ENCODE measurements at places on chromosomes 1 and 21.
A peak's percentile ranks its signal among the peaks of the same experiment; 100 is the strongest.

DNA sequence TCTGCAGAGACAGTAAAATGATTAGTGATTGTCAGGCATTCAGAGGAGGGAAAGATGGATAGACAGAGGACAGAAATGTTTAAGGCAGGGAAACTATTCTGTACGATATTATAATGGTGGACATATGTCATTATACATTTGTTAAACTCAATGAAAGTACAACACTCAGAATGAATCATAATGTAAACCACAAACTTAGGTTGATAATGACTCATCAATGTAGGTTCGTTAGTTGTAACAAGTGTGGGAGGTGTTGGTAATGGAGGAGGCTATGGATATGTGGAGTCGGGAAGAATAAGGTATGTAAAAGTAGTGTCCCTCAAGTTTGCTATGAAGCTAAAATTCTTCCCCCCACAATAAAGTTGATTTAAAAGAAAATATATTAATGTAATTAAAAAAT, 455.0 kb downstream of the BRINP3 start:
- no peak for DNase-seq

GRCh38 chr1:207633226-207633625, 11.7 kb upstream of the CR1L start:
- DNase-seq: no peak

- DNase-seq: peak; percentile 39
These were observed 50.4 kb downstream of the NFIA start for GRCh38 chr1:61132645-61133334.

DNA sequence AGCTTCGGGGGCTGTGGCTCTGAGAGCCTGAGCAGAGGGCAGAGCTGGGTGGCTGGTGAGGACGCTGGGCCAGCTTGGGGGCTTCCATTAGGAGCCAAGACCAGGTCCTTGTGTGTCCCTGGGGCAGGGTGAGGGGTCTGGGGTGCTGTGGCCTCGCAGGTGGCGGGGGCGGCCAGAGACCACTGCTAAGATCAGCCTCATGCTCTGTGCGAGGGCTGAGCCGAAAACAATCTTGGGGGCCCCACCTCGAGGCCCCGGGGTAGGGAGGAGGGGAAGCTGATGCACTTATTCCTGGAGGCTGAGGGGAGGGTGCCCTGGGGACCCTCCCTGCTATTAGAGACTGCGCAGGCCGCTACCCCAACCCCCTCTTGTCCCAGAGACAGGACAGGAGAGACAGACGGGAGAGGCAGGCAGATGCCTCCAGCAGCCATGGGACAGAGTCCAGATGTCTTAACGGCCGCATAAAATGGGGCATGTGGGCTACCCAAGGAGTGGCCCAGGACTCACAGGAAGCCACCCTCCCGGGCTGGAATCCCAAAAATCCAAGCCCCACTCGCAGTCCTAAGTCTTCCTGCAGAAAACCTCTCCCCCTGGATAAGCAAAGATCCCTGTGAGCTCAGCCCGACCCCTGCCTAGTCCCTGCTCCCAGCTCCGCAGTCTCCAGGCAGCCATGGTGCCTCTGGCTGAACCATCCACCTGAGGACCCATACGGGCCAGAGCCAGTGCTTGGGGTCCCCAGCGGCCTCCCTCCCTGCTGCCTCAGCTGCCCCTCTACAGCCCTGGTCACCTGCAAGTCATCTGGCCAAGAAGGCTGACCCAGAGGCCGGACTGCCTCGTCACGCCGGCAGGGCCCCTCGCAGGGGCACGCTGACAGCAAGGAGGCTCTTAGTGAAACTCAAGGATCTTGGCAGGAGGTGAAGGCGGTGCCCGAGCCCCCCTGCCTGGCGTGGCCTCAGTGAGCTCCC, 43.6 kb upstream of the COL18A1 start:
- no peak for DNase-seq

GRCh38 chr1:183719289-183719688, 66.2 kb upstream of the APOBEC4 start:
- DNase-seq: no peak

GRCh38 chr1:106584107-106584506, 472.4 kb upstream of the PRMT6 start:
- no peak for DNase-seq

DNA sequence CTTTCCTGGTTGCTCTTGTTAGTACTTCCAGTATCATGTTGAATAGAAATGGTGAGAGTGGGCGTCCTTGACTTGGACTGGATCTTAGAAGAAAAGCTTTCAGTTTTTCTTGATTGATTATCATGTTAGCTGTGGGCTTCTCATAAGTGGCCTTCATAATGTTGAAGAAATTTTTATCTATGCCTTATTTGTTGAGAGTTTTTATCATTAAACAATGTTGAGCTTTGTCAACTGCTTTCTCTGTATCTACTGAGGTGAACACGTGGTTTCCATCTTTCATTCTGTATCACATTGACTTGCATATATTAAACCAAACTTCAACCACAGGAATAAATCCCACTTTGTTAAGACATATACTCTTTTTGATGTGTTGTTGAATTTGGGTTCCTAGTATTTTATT, 29.4 kb downstream of the PRKAB2 start:
- DNase-seq: no peak

- no peak for DNase-seq
These were observed 14.5 kb downstream of the NUAK2 start for GRCh38 chr1:205306929-205307566.

DNA sequence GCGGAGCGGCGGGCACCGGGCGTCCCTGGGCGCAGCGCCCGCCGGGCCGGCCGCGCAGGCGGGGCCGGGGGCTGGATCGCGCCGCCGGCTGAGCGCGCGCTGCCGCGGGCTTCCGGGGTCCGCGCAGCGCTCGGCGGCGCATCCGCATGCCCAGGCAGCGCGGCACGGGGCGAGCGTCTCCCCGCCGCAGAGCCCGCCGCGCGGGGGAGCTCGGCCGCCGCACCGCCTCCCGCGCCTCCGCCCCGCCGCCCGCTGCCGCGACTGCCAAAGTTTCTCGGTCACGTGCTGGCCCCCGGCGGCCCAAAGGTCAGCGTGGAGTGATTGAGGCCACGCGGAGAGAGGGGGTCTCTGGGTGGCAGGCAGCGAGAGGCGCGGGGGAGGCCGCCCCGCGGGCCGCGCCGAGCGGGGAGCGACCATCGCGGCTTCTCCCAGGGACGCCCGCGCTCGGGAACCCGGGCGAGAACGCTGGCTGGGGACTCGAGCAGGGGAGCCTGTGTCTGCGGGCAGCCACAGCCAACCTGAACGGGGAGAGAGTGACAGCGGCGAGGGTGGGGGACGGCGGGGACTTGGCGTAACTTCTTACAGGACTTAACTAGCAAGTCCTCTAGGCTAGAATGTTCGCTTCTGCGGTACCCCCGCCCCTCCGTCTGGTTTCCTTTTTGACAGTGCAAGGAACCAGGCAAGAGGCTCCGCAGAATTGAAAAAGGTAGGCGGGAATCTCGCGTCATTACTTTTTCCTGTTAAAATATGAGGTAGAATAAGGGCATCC, at the start of gene ILDR2:
Gene ILDR2 (minus strand): TSS at position 180 of the 769 bp plus-strand sequence. CDS start 272 bp downstream, outside the sequence.
- DNase-seq: peak; percentile 21

- DNase-seq: no peak
These were observed 27.5 kb downstream of the HLX start for GRCh38 chr1:220906561-220907334.

GRCh38 chr1:1349256-1350012, at the start of gene DVL1:
Gene DVL1, minus strand, starts transcription at chr1:1349418. Its CDS starts 353 bp downstream, at chr1:1349065.
- DNase-seq: no peak

All from brain microvascular endothelial cell (primary cell).